Keratinocyte (primary cell): ENCODE measurements at places on chromosomes 1 and 21.
A peak's percentile ranks its signal among the peaks of the same experiment; 100 is the strongest.

GRCh38 chr21:34914239-34914638, 134.9 kb downstream of the RUNX1 start:
- no peak for DNase-seq
- no peaks in the 10 kb centered on the region for H3K36me3 ChIP-seq
- H3K27me3 ChIP-seq, result no peaks in the 10 kb centered on the region
- no peak overlapping the region for H3K27ac ChIP-seq

GRCh38 chr1:118081387-118081786, 103.6 kb downstream of the SPAG17 start:
- no peak overlapping the region for H3K4me3 ChIP-seq
- no peak overlapping the region for H3K27ac ChIP-seq
- DNase-seq, result no peak
- H3K36me3 ChIP-seq, result no peaks in the 10 kb centered on the region

DNA sequence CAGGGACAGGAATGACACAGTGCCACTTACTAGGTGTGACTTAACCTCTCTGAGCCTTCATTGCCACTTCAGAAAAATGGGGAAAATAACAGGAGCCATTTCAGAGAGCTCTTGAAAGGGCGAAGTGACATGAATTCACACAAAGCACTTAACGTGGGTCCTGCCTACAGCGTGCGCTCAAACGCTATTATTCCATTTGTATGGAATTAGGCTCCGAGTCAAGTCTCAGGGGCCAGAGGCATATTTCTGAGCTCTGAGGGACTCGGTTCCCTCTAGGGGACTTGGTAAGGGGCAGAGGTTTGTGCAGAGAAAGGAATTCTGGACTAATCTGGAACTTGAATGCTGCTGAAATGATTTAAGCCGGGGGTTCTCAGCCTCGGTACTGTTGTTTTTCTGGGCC, 14.1 kb downstream of the DRAXIN start:
- DNase-seq, result no peak
- H3K27me3 ChIP-seq, result peaks cover 55% of the 10 kb centered on the region

- no peaks in the 10 kb centered on the region for H3K27me3 ChIP-seq
- H3K4me1 ChIP-seq, result no peaks in the 10 kb centered on the region
- no peak overlapping the region for H3K4me3 ChIP-seq
- no peak overlapping the region for H3K27ac ChIP-seq
- H3K36me3 ChIP-seq, result peaks cover 15% of the 10 kb centered on the region
- no peak for DNase-seq
Measured at GRCh38 chr1:17039522-17039921, 14.3 kb downstream of the SDHB start.

- H3K4me3 ChIP-seq, result no peak overlapping the region
- H3K27me3 ChIP-seq, result no peaks in the 10 kb centered on the region
- H3K4me1 ChIP-seq, result peaks cover 11% of the 10 kb centered on the region
- H3K27ac ChIP-seq, result no peak overlapping the region
Measured at GRCh38 chr1:182238421-182238820, 153.2 kb downstream of the GLUL start.

DNA sequence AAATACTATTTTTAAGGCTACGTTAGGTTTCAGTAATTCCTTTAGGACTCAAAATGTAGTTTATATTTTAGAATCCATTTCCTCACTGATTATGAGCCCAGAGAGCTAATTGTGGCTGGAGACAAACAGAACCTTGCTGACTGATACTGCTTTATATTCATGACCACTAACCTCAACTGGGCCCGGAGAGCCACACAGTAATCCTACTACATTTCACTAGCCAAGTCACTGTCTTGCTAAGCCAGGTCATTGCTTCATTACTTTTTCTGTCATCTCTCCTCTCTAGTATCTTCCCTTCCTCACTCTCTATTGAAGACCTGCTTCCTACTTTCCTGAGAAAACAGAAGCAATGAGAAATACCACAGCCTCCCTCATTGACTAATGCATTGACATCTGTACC, 24.7 kb downstream of the IL23R start:
- no peaks in the 10 kb centered on the region for H3K36me3 ChIP-seq
- no peak overlapping the region for H3K4me3 ChIP-seq
- H3K27me3 ChIP-seq, result no peaks in the 10 kb centered on the region
- no peak overlapping the region for H3K27ac ChIP-seq
- H3K4me1 ChIP-seq, result no peaks in the 10 kb centered on the region

DNA sequence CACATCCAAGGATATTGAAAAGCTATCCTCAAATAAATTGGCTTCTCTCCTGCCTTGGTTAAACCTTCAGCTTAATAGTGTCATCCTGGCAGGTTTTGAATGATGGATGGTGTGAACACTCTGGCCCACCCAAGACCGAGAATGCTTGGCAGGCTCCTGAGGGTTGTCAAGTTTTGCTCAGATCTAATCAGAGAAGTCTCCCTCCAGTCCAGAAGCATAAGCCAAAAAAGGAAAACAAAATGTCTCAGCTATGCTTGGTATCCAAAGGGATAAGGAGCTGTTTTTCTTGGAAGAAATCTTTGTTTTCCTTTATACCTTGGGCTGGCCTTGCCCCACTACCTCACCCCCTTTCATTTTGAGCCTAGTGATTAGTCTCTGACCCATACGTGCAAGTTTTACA, 172.7 kb downstream of the CRB1 start:
- H3K27me3 ChIP-seq, result no peaks in the 10 kb centered on the region
- no peaks in the 10 kb centered on the region for H3K4me1 ChIP-seq
- no peaks in the 10 kb centered on the region for H3K36me3 ChIP-seq
- no peak overlapping the region for H3K27ac ChIP-seq
- no peak for DNase-seq

- no peak for DNase-seq
- no peaks in the 10 kb centered on the region for H3K4me1 ChIP-seq
- no peaks in the 10 kb centered on the region for H3K36me3 ChIP-seq
- peaks cover 19% of the 10 kb centered on the region for H3K27me3 ChIP-seq
- H3K27ac ChIP-seq, result no peak overlapping the region
Measured at GRCh38 chr1:160608514-160608913, 29.2 kb upstream of the CD84 start.

- H3K4me1 ChIP-seq, result no peaks in the 10 kb centered on the region
- H3K4me3 ChIP-seq, result no peak overlapping the region
- H3K36me3 ChIP-seq, result no peaks in the 10 kb centered on the region
- no peak overlapping the region for H3K27ac ChIP-seq
- DNase-seq, result no peak
Measured at GRCh38 chr1:159779403-159779851, 1.3 kb upstream of the DUSP23 start.

- no peak overlapping the region for H3K4me3 ChIP-seq
- no peak for DNase-seq
- H3K27me3 ChIP-seq, result no peaks in the 10 kb centered on the region
- peaks cover 4% of the 10 kb centered on the region for H3K36me3 ChIP-seq
- peaks cover 5% of the 10 kb centered on the region for H3K4me1 ChIP-seq
- no peak overlapping the region for H3K27ac ChIP-seq
Measured at GRCh38 chr1:3774946-3775489, 2.5 kb downstream of the SMIM1 start.

DNA sequence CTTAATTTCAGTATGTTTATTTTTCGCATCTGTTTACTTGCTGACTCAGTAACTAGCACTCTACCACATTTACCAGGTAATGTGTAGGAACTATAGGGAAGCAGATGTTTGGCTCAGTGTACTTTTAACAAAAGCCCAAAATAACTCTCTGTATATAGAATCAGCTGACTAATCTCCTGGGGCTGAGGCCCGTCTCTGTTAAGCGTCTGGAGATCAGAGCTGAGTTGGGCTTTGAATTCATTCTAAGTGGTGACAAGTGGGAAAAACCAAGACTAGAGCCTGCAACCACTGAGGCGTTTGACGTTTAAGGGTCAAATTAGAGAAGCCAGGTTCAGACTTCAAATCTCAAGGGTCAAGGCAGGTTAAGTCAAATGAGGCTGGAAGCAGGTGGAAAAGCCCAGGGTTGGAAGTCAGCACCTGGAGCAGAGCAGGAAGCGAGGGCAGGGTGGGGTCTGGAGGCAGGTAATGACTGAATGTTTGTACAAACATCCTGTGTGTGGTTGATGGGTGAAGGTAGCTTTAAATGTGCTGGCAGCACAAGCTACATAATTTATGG, 56.8 kb upstream of the LYST start:
- H3K4me1 ChIP-seq, result peaks cover 48% of the 10 kb centered on the region
- DNase-seq, result no peak
- H3K27ac ChIP-seq, result peak overlapping the region; percentile 70
- no peaks in the 10 kb centered on the region for H3K27me3 ChIP-seq
- H3K4me3 ChIP-seq, result peak overlapping the region; percentile 7

DNA sequence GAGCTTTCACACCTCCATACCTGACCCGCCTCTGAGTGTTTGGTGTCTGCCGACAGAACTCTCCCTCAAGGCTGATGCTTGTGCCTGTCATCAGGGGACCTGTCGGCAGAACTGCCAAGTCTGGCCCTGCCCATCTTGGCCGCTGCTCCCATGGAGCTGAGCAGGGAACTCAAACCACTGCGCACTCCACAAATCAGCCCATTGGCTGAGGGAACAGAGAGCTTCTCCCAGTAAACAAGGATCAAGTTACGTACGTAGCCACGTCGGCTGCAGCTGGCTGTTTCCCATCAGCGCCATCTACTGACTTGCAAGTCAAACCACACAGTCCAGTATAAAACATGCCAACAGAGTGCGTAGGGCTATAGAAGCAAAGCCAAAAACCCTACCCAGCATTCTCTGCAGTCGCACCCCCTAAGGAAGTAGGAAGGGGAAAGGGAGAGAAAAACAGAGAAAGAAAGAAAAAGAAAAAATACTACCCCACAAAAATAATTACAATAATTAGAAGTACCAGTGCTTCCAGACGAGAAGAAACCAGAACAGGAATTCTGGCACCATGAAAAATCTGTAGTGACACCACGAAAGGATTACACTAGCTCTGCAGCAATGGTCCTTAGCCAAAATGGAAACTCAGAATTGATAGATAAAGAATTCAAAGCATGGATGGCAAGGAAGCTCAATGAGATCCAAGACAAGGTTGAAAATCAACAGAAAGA, 13.1 kb downstream of the KRTAP13-1 start:
- H3K27me3 ChIP-seq, result no peaks in the 10 kb centered on the region
- H3K36me3 ChIP-seq, result no peaks in the 10 kb centered on the region
- H3K4me1 ChIP-seq, result no peaks in the 10 kb centered on the region
- H3K27ac ChIP-seq, result no peak overlapping the region
- no peak overlapping the region for H3K4me3 ChIP-seq

DNA sequence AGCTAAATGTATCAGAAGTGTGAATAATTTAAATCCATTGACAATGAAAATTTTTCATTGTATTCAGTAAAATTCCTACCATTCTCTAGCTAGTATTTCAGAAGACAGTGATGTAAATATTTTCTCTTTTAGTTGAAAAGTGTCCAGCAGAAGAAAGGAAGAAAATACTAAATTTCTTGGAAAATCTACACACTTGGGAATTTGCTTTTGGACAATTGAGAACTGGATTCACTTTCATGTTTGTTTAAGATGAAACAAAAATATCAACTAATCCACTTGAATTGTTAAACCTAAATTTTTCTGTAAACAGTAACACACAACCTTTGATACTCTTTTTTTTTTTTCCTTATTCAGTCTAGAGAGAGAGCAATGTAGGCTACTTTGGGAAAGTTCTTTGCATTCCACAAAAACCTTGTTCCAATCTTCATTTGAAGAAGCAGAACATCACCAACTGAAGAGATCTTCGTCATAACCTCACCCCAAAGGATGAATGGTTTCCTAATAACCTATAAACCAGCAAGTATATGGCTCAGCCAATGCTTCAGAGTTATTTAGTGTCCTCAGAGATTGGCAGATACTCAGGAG, 155.1 kb upstream of the GORAB start:
- H3K4me3 ChIP-seq, result no peak overlapping the region
- H3K4me1 ChIP-seq, result no peaks in the 10 kb centered on the region
- H3K36me3 ChIP-seq, result no peaks in the 10 kb centered on the region
- H3K27me3 ChIP-seq, result no peaks in the 10 kb centered on the region

- DNase-seq, result no peak
- H3K4me3 ChIP-seq, result no peak overlapping the region
- no peaks in the 10 kb centered on the region for H3K36me3 ChIP-seq
- H3K27ac ChIP-seq, result no peak overlapping the region
- H3K27me3 ChIP-seq, result no peaks in the 10 kb centered on the region
Measured at GRCh38 chr1:38923607-38924006, 18.0 kb downstream of the RHBDL2 start.

DNA sequence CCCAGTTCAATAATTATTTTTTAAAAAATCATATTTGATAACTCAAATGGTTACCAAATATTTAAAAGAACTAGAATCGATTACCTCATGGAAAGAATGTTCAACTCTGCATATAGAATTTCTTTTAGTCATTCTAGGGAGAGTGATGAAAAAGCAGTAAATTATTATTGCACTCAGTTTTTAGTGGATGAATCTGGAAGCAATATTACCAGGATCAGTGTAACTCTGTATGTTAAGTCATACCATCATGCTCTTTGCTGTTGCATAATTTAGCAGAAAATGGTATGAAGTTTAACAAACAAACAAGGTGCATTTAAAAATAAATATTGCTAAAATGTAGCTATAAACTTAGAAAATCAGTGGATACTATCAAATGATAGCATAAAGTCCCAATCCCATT, 46.1 kb upstream of the ARHGAP29 start:
- H3K27ac ChIP-seq, result no peak overlapping the region
- peaks cover 21% of the 10 kb centered on the region for H3K4me1 ChIP-seq
- no peak for DNase-seq

DNA sequence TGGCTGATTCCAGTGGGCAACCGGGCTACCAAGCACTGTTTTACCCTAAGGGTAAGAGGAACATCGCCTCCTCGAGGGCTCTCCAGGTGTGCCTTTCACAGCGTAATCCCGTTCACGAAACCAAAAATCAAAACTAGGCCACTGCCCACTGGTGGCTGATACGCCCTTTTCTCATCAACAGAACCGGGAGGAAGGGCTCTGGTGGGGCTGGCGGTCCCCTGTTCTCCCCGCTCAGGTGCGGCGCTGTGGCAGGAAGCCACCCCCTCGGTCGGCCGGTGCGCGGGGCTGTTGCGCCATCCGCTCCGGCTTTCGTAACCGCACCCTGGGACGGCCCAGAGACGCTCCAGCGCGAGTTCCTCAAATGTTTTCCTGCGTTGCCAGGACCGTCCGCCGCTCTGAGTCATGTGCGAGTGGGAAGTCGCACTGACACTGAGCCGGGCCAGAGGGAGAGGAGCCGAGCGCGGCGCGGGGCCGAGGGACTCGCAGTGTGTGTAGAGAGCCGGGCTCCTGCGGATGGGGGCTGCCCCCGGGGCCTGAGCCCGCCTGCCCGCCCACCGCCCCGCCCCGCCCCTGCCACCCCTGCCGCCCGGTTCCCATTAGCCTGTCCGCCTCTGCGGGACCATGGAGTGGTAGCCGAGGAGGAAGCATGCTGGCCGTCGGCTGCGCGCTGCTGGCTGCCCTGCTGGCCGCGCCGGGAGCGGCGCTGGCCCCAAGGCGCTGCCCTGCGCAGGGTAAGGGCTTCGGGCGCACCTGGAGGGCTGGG, at the start of gene IL6R:
Gene IL6R, plus strand, starts transcription at position 360 of the 763 bp plus-strand sequence. Its CDS starts 287 bp downstream, at position 647.
- peak within 1 kb of the TSS; percentile 92 for H3K27ac ChIP-seq
- no peak for DNase-seq
- H3K36me3 ChIP-seq, result no peaks in the 10 kb centered on the region
- H3K4me3 ChIP-seq, result peak within 1 kb of the TSS; percentile 55
